ENCODE measurements at places on chromosomes 5 and 9.

DNA sequence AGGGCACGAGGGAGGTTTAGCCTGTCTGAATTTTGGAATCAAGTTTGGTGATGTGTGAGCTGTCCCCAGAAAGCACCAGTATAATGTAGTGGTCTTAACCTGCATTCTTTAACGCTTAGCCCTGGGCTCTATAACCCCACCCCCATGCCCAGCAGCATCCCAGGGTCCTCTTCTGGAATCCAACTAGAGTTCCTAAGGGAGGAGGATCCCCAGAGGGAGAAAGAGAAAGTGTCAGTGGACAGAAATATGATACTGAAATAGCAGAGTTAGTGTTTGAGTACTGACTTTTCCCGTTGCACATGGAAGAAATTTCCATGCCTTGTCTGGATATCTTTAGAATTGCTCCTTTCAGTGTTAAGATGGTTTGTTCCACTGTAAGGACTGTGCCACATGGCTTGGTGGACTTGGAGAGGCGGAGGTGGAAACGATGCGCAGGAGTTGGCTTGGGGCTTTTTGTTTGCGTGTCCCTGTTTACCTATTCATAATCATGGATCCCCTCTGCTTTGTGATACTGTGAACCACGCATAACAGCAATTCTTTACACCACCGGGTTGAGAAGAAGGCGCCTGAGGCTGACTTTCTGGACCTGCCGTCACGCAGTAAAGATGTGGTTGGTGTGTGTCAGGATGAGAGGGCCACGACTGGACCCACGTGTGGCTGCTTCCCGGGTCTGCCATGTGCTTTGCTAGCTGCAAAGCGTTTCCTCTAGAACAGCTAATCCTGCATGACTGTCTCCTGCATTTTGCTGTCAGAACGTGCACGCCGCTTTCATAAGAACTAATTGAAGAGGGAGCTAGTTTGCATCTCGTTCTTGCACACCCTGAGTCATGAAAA lies 142.3 kb downstream of the SMARCA2 start:
- DNase-seq: no peak

DNA sequence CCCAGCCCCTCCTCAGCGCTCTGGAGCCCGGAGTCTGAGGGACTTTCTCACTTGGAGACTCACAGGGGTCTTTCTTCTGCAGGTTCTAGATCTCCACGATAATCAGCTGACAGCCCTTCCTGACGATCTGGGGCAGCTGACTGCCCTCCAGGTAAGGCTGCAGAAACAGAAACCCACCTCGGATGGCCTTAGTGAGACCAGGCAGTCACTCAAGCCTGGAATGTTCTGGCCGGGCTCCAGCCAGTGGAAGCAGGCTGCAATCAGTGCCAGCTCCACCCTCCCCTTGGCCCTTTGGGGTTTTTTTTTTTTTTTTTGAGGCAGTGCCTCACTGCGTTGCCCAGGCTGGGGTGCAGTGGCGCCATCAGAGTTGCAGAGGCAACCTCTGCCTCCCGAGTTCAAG lies 7.6 kb downstream of the LRSAM1 start:
- no peak for DNase-seq

GRCh38 chr5:167916261-167916691 lies 375.2 kb upstream of the WWC1 start:
- DNase-seq: no peak

DNA sequence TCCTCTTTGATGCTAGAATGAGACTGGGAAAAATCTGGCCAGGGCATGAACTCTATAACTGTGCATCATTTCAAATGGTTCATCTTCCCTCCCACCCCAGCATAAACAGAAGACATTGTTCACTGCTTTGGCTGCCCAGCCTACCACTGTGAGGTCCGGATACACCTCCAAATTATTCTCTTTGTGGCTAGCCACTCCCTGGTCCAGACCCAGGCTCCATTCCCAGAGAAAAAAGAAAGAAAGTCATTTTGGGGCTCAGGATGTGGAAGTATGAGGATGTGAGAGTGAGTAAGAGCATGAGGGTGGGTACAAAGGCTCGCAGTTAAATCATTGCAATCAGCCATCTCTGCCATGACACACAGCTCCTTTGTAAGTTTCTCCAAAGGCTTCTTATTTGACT lies 559.2 kb downstream of the PSAT1 start:
- no peak for DNase-seq

GRCh38 chr9:133529874-133530273 lies 4.6 kb upstream of the ADAMTSL2 start:
- DNase-seq: no peak

- no peak for DNase-seq
These were observed 70.4 kb downstream of the RGS7BP start for GRCh38 chr5:64576250-64576649.

GRCh38 chr9:14806941-14807520 lies 84.5 kb upstream of the CER1 start:
- DNase-seq: no peak

DNA sequence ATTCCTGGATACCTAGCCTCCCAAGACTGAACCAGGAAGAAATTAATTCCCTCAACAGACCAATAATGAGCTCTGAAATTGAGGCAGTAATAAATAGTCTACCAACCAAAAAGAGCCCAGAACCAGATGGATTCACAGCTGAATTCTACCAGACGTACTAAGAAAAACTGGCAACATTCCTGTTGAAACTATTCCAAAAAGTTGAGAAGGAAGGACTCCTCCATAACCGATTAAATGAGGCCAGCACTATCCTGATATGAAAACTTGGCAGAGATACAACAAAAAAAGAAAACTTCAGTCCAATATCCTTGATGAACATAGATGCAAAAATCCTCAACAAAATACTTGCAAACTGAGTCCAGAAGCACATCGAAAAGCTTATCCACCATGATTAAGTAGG lies 392.5 kb upstream of the GRAMD2B start:
- no peak for DNase-seq

GRCh38 chr9:129685220-129685932 lies 19.9 kb downstream of the PRRX2 start:
- no peak for DNase-seq

GRCh38 chr9:89340332-89340731 lies 22.0 kb downstream of the SECISBP2 start:
- no peak for DNase-seq

GRCh38 chr9:5443850-5444249 lies 6.1 kb upstream of the PLGRKT start:
- DNase-seq: no peak

DNA sequence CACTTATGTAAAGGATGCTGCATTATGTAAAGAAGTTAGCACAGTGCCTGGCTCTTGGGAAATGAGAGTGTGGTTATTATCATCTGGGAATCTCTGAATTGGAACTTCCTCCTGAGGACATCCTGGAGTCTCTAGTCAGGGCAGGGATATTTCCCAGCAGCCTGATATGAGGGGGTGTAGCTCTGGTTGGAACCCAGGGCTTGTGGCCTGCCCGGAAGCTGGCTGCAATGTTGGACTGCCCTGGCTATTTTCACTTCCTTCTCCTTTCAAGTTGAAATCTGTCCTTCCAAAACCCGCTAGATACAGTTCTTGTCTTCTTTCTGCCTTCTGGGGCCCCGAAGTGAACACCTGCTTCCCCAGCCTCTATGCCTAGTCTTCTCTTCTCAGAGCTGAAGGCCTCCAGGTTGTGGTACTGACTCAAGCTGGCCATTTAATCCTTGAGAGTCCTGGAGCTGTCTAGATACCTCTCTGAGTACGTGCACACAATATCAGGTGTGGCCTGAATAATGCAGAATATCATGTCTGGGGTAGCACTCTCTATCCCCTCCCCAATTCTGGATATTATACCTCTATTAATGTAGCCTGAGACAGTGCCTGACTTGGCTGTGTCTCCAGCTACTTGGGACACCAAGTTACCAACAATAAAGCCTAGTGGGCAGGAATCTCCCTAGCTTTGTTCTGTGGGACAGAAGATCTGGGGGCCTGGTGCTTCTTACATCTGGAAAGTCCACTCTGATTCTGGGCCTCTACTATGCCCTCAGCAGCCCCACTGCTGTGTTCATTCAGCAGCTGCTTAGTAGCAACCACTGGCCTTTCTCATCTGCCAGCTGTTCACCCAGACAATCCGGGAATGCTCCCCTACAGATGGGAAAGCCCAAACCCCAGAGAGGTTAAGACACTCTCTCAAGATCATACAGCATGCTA lies 45.0 kb downstream of the SLC6A7 start:
- DNase-seq: no peak

GRCh38 chr9:112032743-112033142 lies 136.1 kb downstream of the UGCG start:
- no peak for DNase-seq

DNA sequence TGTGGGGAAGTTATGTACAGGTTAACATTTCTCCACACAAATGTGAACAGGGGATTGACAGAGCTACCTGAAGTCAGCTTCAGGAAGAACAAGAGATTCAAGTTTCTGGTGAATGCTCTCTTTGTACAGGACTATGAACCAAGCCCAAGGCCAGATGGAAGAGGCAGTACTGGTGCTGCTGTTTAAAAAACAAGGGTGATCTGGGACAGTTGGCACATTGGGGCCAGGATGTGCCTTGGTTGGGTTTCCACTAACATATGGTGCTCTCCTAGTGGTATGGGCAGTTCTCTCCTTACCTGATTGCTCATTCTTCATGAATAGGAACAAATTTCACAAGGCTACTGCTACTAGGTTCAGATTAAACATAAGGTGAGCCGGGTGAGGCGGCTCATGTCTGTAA lies 40.0 kb downstream of the MTMR12 start:
- no peak for DNase-seq

- DNase-seq: no peak
These were observed 480.8 kb downstream of the CDH12 start for GRCh38 chr5:22372376-22372775.

DNA sequence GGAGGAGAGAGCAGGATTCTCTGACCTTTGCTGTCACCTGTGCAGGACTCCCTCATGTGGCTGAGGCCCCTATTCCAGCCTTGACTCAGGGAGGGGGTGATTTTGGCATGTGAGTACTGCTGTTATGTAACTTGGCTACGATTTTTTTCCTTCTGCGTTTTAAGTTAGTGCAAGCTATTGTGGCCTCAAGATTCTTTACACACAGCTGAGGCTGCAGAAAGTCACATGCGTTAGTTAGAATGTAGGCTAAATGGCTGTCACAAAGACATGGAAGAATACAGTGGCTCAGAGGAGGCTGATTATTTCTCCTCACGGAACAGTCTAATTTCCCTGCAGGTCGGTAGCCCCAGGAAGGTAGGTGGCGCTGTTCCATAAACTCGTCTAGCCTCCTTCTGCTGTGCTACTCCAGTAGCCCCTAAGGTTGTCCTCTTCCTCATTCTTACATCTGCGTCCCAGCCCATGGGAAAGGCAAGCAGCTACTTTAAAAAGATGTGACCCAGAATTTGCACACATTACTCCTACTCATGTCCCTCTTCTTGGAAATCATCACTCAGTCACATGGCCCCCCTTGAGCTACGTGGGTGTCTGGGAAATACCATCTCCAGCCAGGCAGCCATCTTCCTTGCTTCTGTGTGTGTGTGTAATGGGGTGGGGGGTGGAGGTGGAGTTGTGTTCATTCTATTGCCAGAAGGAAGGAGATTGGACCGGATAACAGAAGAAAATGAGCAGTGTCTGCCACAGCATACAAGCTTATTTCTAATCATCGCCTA lies 486.6 kb downstream of the CCDC171 start:
- DNase-seq: no peak

DNA sequence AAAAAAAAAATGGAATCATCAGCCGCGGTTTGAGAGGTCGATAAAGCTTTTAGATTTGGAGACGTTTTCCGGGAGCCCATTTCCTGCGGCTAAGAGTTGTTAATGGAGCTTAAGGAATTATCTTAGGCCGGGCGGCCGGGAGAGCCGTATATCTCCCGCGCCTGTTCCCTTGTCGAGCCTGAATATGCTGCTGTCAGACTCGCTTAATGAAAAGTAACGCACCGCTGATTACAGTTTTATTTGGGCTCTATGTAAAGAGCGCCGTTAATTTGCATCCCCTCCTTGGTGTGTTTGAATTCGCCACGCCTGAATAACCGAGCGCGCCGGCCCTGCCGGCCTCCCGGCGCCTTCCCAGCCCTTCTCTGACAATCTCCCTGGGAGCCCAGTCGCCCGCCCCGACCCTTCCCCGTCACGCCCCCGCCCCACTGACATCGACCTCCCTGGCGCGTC lies 7.9 kb downstream of the IRX4 start:
- no peak for DNase-seq

DNA sequence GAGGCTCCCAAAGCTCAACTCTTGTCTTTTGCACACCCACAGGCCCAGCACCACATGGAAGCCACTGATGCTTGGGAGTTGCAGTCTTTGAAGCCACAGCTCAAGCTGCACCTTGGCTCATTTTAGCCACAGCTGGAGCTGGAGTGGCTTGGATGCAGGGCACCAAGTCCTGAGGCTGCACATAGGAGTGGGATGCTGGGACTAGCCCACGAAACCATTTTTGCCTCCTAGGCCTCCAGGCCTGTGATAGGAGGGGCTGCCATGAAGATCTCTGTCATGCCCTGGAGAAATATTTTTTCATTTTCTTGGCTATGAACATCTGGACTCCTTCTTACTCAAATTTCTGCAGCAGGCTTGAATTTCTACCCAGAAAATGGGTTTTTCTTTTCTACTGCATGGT lies 438.5 kb upstream of the TNC start:
- DNase-seq: no peak

- no peak for DNase-seq
These were observed 57.2 kb downstream of the RFX3 start for GRCh38 chr9:3468421-3469205.

GRCh38 chr9:37968228-37968701 lies 64.3 kb upstream of the SLC25A51 start:
- DNase-seq: no peak

DNA sequence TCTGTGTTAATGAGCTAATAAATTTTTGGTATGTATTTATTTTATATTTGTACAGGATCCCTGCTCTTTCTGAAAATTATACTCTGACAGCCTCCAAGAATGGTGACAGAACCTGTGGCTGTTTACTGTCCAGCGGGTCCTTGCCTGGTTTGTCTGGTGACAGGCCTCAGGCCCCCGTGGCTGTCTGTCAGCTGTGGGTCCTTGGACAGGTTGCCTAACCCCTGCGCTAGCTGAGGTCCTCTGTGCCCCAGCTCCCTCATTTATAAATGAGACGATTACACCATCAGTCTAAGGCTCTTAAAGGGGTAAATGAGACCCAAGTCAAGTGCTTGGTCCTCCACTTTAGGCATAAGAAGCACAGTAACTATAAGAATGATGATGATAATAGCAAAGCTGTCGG lies 125.1 kb upstream of the COL5A1 start:
- DNase-seq: no peak

GRCh38 chr9:108707120-108707519 lies 148.7 kb downstream of the ACTL7B start:
- no peak for DNase-seq

- no peak for DNase-seq
These were observed 120.8 kb upstream of the MTAP start for GRCh38 chr9:21681641-21682040.

- no peak for DNase-seq
These were observed 66.9 kb downstream of the GRIN3A start for GRCh38 chr9:101671567-101671966.

GRCh38 chr9:13513716-13514444 lies 234.4 kb upstream of the MPDZ start:
- no peak for DNase-seq

GRCh38 chr5:132065351-132065937 lies 5.0 kb downstream of the IL3 start:
- DNase-seq: no peak

GRCh38 chr5:73661753-73662152 lies 35.8 kb downstream of the ARHGEF28 start:
- no peak for DNase-seq

Data from cortex of kidney (tissue), 1 donor.